Omental fat pad (tissue), 4 donors: ENCODE measurements at places on chromosomes 2 and 18.

DNA sequence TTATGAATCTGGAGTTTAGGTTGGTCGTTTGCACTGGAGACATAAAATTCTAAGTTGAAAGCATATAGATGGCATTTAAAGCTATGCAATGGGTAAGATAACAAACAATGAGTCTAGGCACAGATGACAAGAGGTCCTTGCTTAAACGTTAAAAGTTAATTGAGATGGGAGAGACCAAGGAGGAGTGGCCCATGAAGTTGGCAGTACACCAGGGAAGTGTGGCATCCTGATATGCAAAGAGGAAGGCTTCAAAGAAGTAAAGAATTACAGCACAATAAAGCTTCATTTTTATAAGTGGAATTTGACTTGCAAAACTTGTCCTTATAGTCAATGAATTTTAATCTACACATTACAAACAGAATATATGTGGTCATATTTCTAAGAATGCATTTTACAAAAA is 23.2 kb downstream of the UPP2 start:
- DNase-seq: no peak

GRCh38 chr2:51628917-51629316 is 597.0 kb upstream of the NRXN1 start:
- DNase-seq: no peak

DNA sequence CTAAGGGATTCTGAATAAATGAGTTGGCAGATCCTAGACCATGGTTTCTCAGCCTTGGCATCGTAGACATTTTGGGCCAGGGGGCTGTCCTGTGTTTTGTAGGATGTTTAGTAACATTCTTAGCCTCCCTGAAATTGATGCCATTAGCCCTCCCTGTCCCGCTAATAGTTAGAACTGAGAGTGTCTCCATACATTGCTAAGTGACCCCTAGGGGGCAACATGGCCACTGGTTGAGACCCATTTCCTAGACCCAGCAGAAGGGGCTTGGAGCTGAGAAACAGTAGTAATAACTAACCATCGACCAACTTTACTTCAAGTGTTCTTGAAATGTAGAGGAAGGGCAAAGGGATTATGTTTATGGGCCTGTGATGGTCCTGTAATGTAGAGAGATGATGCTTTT is 40.8 kb downstream of the KCMF1 start:
- no peak for DNase-seq

GRCh38 chr2:216665242-216665641 is 30.1 kb downstream of the IGFBP5 start:
- DNase-seq: no peak

DNA sequence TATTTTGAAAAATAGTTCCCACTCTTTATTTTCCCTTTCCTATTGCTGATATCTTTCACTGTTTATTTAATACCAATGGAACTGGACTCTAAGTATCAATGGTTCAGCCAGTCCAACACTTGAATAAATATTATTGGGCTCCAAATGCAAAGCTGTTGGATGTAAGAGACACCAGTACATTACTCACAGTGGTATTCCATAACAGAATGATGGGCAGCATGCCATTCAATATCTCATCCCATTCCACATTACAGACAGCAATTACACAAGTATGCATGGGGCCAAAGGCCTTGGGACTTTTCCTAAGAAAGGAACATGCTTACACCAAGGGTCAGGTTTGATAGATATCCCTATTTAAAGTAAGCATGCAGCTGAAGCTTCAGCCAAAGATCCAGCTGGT is 231.9 kb downstream of the RND3 start:
- DNase-seq: no peak

- DNase-seq: no peak
These were observed 61.6 kb upstream of the PARD3B start for GRCh38 chr2:204483608-204484081.

GRCh38 chr2:176677746-176678265 is 408.6 kb downstream of the MTX2 start:
- DNase-seq: no peak

GRCh38 chr18:31664101-31664500 is 20.3 kb downstream of the B4GALT6 start:
- no peak for DNase-seq

DNA sequence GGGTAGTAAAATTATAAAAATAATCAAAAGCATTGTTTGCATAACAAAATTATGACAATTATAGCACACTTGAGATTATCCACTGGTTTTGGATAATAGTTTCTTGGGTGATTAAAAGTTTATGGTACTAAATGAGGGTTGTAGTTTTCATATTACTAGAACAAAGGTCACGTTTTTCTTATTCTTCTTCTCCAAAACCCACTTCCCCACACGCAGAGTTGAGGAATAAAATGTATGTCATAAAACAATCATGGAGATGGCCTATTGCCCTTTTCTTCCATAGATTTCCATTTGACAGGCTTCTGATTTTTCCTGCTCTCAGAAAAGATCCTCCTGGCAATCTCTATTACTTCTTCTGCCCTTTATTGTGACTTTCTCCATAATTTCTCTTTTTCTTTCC is 863.9 kb downstream of the ERBB4 start:
- no peak for DNase-seq

DNA sequence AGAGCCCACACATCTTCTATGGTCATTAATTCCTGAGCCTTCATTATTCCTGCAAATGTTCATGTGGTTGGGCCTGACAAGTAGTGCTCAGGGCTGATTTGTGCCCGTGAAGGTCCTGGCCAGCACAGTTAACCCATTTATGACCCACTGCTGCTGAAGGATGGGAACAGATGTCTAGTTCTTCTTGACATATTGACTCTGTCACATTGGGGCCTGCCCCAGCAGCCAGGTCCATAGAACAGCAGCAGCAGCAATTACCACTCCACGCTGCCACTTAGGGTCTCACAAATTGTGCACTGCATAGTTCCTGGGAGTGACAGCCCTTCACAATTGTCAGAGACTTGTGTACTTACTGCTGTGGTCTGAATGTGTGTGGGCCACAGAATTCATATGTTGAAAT is 442.3 kb upstream of the RGPD4 start:
- DNase-seq: no peak
